ENCODE measurements at places on chromosomes 4 and X.

DNA sequence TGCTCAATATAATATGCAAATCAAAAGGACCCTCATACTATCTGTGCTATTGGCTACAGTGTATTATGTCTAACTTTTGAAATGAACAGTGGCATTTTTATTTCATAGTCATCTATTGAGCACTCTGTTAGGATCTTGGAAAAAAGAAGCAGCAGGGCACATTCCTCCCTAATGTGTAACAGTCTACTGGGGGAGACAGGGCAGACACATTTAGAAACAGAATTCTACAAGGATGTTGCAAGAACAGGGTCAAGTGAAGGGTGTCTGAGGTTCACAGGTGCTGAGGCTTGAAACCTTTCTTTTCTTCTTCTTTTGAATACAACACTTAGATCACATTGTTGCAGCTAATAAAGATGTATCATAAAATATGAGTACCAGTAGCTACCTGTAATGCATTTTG is 129.7 kb upstream of the SLC4A4 start:
- no peak for DNase-seq

- no peak for DNase-seq
Measured at GRCh38 chr4:63937961-63938360, 471.3 kb downstream of the TECRL start.

DNA sequence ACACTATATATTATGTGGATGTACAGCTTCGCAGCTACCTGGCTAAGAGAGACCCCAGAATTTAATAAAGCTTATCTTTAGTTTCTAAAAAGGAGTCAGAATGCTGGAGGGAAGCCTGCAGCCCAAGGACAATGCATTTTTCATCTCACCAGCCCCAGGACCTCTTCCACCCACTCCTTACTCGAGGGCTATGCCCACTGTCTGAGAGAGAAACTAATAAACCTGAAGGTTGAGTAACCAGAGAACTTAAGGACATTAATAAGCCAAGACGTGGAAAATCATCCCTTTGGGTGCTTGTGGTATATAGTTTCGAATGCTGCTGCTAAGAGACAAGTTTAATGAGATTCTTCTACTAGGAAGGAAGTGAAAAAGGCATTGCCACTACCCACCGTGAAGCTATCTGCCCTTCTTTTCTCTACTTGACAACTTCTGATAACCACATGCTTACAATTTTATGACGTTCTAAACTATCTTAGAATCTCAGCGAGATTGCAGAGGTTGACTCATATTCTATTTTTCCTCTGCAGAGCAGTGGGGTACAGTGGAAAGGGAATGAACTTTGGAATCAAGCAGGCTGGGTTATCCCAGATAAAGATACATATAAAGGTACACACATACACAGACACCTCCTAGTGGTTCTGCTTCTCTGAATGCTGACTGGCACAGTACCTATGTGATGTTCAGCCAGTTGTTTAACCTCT is 3.3 kb downstream of the RELL1 start:
- DNase-seq: no peak

- DNase-seq: peak; percentile 53
Measured at GRCh38 chr4:56653461-56654237, 27.4 kb downstream of the HOPX start.

GRCh38 chr4:186885289-186885688 is 161.6 kb upstream of the FAT1 start:
- no peak for DNase-seq

DNA sequence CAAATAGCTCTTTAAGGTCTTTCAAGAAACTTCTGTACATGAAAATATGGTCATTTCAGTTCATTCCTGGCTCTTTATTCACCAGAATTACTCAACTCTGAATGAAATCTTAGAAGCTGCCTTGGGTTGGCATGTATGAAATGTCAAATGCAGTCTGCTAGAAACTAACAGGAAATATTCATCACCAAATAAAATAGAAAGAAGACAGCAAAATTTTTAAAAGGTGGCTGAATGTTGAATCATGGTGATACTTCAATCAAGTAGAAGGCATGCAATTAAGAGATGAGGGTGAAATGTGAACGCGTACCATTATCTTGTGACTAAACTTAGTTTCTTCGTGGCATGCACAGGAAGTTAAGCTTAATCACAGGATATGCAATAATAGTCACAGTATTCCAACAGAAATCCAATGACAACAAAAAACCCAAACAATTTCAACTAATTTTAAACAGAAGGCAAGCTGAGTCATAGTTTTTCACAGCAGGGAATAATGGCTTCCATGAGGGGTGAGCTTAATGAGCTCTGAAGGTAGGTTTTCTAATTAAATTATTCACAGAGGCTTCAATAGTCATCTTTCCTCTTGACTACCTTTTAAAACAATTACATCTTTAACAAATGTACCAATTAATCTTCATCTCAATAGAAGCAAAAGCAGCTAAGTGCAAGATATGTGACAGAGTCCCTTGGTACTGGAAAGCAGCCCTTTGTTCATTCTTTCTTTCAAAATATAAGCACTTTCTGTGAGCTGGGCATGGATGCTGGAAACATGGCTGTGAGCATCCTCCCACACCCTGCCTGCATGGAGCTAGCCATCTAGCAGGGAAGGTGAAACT is 44.5 kb downstream of the SCFD2 start:
- DNase-seq: no peak

- DNase-seq: no peak
Measured at GRCh38 chrX:39820938-39821708, 276.6 kb downstream of the BCOR start.

DNA sequence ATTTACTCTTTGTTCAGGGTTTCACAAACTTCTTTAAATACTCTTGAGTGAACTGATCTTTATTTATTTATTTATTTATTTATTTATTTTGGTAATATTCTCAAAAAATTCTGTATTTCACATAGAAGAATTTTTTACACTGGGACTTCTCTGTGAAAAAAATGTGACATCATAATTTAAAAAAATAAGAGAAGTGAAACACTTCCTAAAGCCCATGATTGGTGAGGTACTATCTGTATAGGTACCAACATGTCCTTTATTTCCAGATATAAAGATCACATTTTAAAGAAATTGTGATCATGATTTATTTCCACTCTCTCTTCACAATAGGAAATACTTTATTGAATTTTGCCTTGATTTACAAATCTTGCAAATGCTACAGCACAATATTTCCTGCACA is 497.1 kb downstream of the FAT4 start:
- DNase-seq: no peak

DNA sequence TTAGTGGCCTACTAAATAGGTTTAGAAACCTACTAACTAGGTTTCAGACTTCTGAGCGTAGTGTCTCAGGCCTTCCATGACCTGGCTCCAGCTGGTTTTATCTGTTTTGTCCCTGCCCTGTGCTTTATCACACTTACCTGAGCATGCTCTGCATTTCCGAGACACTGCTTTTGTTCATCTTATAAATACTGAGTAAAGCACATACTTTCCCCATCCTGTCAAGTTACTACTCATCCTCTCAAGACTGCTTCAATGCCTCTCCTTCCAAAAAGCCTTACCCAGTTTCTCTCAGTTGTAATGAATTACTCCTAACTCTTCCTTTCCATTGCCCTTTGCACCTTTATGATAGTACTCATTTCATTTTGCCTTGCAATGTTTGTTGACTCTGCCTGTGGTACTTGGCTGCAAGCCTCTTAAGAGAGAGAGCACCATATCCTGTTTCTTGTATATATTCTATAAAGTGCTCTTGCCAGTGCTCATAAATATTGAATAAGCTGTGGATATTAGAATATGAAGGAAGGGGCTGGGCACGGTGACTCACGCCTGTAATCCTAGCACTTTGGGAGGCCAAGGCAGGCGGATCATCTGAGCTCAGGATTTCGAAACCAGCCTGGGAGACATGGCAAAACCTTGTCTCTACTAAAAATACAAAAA is 34.4 kb downstream of the SLAIN2 start:
- DNase-seq: no peak

- DNase-seq: no peak
Measured at GRCh38 chrX:118189000-118189399, 72.4 kb upstream of the KLHL13 start.

DNA sequence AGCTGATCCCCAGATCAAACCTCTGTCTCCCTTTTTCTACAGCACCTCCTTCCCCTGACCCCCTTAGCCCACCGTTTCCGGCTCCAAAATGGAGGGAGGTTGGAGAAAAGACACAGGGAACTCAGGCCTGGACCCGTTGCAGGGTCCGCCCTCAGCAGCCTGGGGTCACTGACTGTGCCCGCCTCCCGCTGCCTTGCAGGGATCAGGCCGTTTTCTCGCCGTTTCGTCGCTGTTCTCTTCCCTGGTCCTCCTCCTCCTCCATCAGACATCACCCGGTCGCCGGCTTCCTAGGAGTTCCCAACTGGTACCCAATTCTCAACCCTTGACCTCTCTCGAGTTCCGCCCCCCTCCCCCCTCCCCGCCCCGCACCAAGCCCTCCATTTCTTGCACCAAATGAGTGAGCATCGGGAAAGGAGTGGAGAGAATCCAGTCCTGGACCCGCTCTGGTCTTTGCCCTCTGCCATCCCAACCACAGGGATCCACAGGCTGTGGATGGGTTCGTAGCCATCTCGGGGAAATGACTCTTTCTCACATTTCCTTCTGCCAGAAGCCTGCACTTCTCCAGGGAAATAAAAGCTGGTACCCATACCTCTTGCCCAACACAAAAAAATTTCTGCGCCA is 493 bp downstream of the TCEAL5 start:
- DNase-seq: no peak

DNA sequence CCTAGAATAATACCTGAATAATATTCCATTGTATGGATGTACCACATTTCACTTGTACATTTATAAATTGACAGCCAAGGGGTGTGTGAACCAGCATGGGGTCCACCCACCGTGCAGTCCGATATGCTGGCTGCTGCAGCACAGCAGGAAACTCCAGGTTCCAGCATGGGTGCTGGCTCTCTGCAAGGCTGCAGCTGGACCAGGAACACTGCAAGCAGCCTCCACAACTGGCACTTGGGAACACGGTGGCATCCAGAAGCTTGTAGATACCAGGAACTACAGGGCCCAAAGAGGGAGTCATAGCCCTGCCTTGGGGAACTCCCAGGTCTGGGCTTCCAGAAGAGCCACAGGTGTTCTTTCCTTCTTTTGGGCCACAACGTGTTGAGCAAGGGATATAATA is 91.2 kb downstream of the NXF2 start:
- DNase-seq: no peak

DNA sequence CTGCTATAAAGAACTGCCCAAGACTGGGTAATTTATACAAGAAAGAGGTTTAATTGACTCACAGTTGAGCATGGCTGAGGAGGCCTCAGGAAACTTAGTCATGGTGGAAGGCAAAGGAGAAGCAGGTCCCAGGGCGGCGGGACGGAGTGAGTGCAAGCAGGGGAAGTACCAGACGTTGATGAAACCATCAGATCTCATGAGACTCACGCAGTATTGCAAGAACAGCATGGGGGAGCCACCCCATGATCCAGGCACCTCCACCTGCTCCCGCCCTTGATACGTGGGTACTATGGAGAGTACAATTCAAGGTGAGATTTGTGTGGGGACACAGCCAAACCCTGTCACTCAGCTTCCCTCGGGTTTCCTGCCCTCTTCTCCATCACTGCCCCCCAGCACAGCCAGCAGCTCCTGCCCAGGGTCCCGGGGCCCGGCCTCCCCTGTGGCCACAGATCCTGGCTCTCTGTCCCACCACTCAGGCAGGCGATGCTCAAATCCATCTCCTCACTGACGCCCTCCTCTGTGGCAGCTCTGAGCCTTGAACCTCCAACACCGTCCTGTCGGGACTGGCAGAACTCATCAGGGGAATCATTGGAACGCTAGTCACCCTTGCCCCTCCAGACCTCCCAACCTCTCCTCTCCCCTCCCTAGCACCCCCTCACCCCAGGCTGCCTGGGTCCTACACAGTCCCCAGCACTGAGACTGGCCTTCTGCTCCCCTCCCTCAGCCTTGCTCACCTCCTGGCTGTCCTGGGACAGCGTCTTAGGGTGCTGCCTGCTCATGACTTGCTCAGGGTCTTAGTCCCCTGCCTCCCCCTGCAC is 37.6 kb downstream of the FGFRL1 start:
- DNase-seq: no peak

- DNase-seq: no peak
Measured at GRCh38 chr4:176226736-176227135, 31.4 kb upstream of the SPATA4 start.

DNA sequence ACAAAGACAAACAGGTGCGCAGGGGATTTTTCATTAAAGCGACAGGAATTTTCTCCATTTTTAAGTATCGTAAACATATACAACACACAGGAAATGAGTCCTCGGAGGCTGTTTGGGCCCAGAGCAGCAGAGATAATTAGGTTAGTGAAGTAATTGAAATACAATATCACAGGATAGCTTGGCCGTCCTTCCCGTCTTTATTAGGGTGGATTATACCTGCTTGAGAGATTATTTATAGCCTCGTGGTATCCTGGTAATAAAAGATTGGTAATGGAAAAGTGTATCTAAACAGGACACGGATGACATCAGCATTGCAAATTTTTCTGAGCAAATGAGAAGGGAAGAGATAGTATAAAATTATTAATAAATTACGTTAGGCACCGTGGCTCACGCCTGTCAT is 68.2 kb downstream of the CRLF2 start:
- no peak for DNase-seq

DNA sequence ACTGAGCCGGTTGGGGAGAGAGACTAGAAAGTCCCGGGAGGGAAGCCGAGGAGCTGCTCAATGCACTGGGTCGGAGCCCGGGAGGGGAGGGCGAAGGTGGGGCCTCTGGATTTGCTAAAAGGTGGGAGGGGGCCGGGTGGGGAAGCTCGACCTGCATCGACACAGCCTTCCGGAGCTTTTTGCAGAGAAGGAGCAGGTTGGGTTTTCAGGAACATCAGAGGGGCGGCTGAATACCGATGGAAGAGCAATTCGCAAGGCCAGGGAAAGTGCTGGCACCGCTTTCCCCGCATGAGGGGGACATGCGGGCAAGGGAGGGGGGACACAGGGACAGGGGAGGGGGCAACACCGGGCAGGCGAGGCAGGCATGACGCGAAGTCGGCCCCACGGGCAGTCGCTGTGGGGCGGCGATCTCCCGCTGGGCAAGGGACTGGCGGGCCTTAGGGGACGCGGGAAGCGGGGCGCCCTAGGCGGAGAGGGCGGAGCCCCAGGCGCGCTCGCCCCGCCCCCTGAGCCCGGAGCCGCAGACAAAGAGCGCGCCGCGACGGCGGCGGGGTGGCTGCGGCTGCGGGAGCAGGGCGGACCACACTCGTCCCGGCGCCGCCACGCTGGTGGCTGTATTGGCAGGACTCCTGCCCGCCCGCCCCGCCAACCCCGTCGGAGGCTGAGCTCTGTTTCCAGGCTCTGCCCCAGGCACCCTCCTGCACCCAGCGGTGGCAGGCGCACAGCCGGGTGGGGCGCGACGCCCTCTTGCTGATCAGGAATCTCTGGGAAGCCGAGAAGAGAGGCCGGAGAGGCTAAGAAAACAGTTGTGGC is 11.6 kb downstream of the PDZD4 start:
- DNase-seq: peak; percentile 23

All from CD4-positive, alpha-beta T cell treated with Interleukin-6 at 100 ng/mL for 8 hours (primary cell).